ENCODE measurements at places on chromosomes 2 and 18. TPM values are rescaled to one million over a fixed set of nuclear protein-coding genes. Genes with fewer than 3 reads are reported as not detected.

Gene TMSB10
- 754 TPM for total RNA-seq

Gene RNF152
- total RNA-seq = not detected

Gene CKAP2L
- total RNA-seq = 9.5 TPM

Gene CPS1
- 44.9 TPM for total RNA-seq

Gene CDK5R2
- not detected for total RNA-seq

Gene HOXD10
- not detected for total RNA-seq

All from HepG2 (cell line).